GM18507 (cell line): ENCODE measurements at places on chromosomes 12 and 14.

DNA sequence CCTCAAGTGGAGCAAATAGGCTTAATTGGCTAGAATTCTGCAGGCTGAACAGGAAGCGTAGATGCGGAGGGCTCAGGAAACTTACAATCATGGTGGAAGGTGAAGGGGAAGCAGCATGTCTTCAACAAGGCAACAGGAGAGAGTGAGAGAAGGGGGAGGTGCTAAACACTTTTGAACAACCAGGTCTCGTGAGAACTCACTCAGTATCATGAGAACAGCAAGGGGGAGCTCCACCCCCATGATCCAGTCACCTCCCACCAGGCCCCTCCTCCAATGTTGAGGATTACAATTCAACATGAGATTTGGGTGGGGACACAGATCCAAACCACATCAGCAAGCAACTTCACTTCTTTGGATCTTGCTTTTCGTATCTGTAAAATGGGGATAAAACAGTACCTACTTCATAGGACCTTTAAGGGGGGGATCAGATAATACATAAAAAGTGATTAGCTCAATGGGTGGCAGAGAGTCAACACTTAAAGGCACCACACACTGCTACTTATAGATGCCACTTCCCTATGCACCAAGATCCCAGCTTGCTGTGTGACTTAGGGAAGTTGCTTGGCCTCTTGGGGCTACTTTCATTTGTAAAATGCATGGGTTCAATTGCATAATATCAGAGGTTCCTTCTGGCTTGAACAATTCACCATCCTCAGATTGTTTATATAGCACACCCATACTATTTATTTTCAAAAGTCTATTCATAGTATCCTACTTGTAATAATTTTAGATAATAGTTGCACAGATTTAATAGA, 184.8 kb upstream of the RPH3A start:
- DNase-seq: no peak

DNA sequence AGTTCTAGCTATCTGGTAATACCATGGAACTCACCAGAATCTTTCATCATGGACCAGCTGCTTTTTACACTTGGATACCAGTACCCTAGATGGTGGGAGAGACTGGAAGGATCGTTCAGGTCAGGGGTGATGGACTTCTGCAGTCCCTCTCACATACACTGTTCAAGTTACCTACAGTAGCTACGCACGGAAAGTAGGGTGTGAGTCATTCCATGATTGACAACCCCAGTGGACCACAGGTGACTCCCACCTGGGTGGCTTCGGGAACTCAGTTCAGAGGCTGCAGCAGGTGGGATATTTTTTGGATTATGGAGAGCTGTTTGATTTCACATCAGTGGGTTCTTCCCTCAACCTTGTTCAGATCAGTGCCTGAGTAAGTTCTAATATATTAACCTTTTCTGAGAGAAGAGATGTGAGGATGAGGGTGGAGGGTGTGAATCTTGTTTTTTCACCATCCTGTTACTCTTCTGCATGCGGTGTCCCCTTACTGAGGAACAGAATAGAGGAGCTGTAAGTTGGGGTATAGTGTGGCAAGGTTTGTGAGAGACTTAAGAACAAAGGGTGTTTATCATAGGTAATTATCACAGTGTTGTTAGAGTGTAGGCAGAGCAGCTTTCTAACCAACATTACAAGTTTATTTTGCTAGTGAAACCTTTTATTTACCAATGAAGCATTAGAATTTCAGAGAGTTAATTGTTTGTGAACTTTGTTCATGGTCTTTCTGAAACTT, 39.6 kb downstream of the PRKCH start:
- no peak for DNase-seq

- no peak for DNase-seq
Observed at GRCh38 chr12:13609894-13610679, 371.3 kb downstream of the GRIN2B start.

DNA sequence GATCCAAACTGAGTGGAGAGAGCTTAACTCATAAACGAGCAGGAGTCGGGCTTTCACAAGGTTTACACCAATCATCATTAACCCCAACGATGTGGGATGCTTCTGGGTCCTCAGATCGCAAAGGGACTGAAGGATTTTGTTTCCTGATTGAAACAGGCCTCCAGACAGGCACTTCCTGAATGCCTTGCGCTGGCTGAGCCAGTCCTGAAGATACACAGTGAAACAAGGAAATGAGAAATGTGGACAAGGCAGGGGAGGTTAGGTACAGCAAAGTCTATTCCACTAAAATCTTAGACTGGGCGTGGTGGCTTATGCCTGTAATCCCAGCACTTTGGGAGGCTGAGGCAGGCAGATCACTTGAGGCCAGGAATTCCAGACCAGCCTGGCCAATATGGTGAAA, 30.7 kb downstream of the RBM19 start:
- DNase-seq: no peak

- DNase-seq: no peak
Observed at GRCh38 chr12:116454950-116455447, 104.2 kb upstream of the MAP1LC3B2 start.

GRCh38 chr12:10553148-10553547, 47.5 kb downstream of the EIF2S3B start:
- DNase-seq: no peak

- no peak for DNase-seq
Observed at GRCh38 chr12:107474099-107474498, 211.5 kb upstream of the PWP1 start.

DNA sequence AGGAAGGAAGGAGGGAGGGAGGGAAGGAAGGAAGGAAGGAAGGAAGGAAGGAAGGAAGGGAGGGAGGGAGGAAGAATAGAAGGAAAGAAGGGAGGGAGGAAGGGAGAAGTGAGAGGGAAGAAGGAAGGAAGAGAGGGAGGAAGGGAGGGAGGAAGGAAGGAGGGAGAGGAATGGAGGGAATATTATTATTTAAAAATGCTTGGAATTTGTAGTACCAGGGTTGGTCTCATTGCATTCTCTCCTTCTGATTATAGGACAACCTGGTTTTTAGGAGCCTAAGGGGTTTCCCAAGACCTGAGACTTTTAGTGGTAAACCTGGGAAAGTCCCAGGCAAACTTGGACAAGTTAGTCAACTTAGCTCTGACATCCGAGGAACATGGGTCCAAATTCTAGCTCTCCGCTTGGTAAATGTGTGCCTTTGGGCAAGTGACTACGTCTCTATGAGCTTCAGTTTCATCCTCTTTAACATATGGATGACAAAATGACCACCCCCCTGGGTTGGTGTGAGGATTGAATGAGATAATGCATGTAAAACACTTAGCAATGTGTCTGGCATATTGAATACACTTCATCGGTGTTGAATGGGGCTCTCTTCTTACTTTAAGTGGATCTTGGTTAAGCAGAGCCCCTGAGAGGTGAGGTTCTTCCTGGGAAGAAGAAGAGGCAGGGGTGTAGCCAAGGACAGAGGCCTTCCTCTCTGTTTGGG, 690.7 kb upstream of the TBX3 start:
- DNase-seq: no peak

- DNase-seq: no peak
Observed at GRCh38 chr12:63981343-63981742, 136.8 kb downstream of the SRGAP1 start.

GRCh38 chr14:49953196-49953595, 60.3 kb downstream of the ARF6 start:
- DNase-seq: no peak

- DNase-seq: no peak
Observed at GRCh38 chr14:95250936-95251335, 68.8 kb downstream of the CLMN start.

GRCh38 chr14:80425686-80426085, 214.4 kb upstream of the DIO2 start:
- no peak for DNase-seq

DNA sequence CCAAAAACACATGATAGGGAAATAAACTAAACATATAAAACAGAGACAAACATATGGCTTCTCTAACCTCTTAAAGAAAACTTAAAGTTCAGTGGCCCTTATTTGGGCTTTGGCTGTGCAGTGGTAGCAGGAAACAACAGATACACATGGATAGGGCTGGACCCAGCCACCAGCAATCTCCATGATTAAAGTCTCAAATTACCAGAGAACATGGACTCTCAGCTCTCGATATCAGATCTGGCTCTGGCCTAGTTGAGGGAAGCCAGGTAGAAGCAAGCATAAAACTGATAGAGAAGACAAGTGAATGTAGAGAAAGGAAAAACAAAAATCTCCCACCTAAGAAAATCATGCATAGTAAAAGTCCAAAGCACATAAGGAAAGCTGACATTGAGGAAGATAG, 164.8 kb downstream of the ITPR2 start:
- DNase-seq: no peak

- no peak for DNase-seq
Observed at GRCh38 chr14:92850492-92850891, 56.4 kb downstream of the GOLGA5 start.

GRCh38 chr14:104467641-104468040, 111.9 kb upstream of the C14orf180 start:
- DNase-seq: no peak

DNA sequence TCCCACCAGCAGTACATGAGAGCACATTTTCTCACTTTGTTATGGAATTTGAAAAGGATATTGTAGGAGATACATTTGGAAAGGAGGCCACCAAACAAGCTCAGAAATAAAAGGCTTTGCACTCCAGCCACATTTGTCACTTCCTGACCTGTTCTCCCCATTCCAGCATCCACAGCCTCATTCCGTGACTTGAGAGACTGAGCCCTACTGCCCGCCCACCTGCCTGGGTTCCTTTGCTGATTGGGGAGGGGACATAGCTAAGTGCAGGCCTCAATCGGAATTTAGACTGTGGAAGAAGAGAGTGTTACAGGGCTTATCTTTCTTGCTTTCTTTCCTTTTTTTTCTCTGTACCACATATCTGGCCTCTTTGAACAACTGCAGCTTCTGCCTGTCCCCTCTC, 735.4 kb upstream of the TMEM132C start:
- DNase-seq: no peak

GRCh38 chr14:84492685-84493084, 1037.3 kb upstream of the FLRT2 start:
- DNase-seq: no peak

- no peak for DNase-seq
Observed at GRCh38 chr12:14993117-14993516, 20.3 kb downstream of the PDE6H start.

DNA sequence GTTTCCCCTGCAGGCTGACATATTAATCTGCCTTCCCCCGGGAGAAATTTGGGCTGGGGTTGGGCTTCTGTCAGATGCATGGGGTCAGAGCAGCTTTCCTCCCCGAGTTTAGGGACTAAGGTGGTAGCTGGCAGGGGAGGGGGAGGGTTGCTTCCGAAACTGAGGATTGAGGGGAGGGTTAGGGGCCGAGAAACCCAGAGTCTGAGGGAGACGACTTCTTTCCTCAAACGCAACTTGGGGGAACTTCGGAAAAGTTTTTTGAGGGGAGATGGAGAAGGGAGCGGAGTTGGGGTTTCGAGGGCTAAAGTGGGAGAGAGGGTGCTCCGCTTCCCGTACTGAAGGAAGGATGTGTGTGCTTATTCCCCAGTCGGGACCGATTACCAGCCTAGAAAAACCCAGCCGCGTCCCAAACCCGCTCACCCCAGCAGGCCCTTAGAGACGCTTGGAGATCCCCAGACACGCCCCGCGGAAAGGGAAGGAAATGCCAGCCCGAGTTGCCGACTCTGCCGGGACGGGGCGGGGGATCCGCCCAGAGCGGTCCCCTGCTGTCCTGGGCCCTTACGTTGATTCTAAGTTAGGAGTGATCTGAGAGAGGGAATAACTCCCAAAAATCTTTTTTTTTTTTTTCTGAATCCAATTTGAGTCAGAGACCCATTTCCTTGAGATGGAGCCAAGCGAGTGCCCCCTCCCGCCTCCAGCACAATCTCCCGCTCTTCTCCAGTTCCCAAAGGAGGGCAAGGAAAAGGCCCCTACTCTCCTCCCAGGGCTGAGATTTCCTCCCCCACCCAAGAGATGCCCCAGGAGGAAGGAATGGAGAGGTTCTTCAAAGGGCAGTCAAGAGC, 61.9 kb downstream of the SMUG1 start:
- no peak for DNase-seq

GRCh38 chr12:4849115-4849541, 60.6 kb upstream of the KCNA1 start:
- DNase-seq: peak; percentile 29

- DNase-seq: no peak
Observed at GRCh38 chr14:76446921-76447320, 71.0 kb downstream of the ESRRB start.

- peak; percentile 47 for DNase-seq
Observed at GRCh38 chr14:75709207-75709812, 48.3 kb downstream of the TTLL5 start.

- DNase-seq: no peak
Observed at GRCh38 chr12:105920161-105920684, 218.5 kb downstream of the NUAK1 start.

- no peak for DNase-seq
Observed at GRCh38 chr14:99047441-99048031, 224.5 kb downstream of the BCL11B start.

DNA sequence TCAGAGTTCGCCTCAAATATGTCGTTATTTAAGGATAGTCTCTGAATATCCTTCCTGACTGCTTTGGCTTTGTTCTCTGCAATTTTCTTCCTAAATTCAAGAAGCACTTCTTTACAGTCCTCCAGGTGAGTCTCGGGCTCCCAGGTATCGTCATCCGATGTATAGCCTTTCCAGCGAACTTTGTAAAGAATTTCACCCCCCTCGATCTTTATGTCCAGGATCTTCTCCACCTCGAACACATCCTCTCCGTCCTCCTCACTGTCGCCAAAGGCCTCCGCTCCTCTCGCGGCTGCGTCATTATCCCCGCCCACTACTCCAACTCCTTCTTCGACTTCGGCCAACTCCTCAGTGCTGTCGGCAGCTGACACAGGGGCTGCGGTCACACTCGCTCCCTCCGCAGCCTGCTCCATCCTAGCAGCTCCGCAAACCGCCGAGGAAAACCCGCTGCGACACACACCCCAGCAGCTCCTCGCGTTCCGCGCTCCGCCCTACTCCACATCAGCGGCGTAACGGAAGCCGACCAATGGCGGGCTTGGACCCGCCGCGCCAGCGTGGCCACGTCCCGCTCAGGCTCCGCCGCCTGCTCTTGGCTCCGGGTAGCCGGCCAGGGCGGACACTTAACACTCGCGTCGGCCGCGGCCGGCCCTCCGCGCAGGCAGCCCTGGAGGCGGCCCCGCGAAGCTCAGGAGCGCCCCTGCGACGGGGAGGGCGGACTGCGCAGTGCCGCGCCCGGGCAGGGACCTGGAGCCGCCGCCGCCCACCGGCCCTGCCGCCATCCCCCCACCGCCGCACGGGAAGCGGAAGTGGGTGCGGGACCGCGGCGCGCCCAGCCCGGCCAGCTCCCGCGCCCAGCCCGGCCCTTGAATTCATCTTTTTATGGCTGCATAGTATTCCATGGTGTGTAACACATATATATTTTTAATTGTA, 4.1 kb downstream of the CD163L1 start:
- DNase-seq: no peak

DNA sequence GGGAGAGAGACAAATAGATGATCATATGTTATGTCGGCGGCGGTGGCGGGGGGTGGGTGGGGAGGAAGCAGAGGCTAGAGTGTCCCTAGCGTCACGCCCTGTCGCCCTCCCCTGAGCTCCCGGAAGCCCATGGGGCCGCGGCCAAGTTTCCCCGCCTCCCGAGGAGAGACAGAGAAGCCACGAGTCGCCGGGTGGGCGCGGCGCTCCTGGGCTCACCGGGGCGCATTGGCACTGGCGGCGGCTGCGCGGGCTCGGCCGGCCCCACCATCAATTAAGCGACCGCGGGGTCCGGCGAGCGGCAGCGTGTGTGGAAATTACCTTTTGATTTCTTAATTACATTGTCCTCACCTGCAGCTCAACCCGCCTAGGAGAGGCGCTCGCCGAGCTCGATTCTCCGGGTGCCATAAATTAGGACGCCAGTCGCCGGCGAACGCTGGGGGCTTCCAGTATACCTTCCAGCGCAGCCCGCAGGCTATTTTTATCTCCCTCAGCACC, 119.9 kb upstream of the LHX5 start:
- DNase-seq: peak; percentile 9
